Common myeloid progenitor, CD34-positive (primary cell): ENCODE measurements at places on chromosomes 2 and 18.
A peak's percentile ranks its signal among the peaks of the same experiment; 100 is the strongest.

DNA sequence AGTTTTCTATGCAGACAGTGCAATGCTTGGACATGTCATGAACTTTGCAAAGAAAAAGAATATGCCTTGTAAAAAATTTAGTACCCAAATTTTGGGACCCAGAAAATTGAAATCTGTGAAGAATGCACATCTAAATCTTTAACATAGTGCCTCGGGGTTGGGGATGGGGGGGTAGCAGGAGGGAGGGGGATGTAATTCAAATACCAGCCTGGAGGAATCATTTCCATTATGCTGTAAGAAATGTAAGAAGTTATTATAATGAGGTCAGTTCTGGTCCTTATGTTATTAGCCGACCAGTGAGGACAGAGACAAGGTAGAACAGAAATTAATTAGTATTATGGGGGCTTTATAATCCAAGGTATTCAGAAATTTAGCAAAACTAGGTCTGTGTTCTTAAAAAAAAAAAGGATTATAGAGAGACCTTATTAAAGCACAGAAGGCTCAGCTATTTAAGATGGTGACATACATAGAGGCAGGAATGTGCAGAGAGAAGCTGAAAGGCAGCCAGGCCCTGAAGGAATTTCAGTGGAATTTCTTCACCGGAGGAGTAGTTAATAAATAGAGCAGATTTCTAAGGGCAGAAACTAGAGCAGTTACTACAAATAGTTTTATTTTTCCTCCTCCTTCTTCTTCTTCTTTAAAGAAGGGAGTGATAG lies 89.0 kb upstream of the RBMS1 start:
- no peak for DNase-seq

GRCh38 chr2:232139171-232139594 lies 177.7 kb downstream of the DIS3L2 start:
- peak; percentile 51 for DNase-seq

GRCh38 chr2:42930025-42930581 lies 137.7 kb upstream of the HAAO start:
- DNase-seq: no peak

GRCh38 chr2:184338771-184339170 lies 259.6 kb upstream of the ZNF804A start:
- DNase-seq: no peak

DNA sequence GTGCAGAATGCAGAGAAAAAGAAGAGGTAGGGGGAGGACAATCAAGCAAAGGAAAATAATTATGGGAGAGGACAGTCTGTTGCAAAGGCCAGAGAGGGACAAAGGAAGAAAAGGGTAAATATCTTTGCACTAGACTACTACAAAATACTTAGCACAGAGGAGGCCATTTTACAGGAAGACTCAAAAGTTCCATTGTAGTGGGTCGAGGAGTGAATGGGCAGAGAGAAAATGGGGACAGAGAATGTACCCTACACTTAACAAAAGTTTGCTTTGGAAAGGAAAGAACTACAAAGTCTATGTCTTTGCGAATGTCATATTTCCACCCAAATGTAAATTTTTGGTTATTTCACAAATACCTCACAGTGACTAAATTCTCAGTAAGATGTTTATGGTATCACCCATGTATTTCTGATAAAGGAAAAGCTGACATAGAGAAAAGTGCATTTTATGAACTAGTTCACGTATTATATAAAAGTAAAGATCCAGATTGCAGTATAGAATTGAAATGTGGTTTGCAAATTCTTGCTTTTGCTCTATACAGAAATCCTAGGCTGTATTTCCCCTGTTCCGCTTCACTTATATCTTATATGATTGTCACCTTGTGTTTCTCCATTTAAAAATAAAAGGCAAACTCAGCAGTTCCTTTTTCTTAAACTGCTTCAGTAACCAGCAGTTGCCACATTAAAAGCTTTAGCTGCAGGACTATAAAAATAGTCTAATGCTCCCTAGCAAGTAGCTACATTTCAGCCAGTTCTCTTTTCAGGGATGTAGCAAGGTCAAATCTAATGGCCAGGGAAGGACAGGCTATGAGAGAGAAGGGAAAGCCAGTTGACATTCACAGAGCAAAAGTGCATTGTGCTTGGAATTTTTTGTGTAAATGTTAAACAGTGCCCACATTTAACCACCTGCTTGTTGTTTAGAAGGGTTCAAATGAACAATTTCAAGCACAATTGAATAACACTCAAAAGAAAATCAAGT lies 79.7 kb upstream of the CYTIP start:
- no peak for DNase-seq

DNA sequence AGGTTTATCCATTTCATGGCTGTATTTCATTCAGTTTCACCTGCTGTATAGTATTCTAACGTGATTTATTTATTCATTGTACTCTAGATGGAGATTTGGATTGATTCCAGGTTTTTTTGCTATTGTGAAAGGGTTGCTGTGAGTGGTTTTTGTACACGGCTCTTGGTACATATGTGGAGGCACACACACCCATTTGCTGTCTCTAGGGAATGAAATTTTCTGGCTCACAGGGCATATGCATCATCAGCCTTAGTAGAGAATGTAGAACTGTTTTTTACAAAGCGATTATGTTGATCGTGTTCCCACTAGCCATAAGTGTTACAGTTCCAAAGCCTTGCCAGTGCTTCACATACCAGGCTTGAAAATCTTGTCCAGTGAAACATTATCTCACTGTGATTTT lies 5.1 kb downstream of the SPTBN1 start:
- no peak for DNase-seq

DNA sequence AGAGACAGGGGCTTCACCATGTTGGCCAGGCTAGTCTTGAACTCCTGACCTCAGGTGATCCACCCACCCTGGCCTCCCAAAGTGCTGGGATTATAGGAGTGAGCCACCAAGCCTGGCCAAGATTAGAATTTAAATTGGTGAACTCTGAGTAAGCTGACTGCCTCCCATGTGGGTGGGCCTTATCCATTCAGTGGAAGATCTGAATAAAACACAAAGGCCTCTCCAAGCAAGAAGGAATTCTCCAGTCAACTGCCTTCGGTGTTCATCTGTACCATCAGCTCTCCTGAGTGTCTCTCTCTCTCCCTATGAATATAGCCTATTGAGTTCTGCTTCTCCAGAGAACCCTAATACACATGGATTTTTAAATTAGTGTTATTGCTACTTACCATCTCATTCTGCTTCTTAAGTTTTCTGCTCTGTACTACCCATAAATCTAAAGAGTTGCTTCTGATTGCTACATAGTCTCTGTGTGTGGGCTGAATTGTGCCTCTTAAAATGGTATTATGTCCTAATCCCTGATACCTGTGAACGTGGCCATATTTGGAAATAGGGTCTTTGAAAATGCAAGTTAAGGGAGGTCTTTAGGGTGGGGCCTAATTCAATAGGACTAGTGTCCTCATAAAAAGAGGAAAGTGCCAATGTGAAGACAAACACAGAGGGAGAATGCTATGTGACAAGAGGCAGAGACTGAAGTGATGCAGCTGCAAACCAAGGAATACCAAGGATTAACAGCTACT lies 36.3 kb downstream of the FBXO11 start:
- no peak for DNase-seq

GRCh38 chr2:109635426-109636304 lies 21.5 kb downstream of the SOWAHC start:
- DNase-seq: no peak
